ENCODE measurements at places on chromosomes 6 and 20.
A peak's percentile ranks its signal among the peaks of the same experiment; 100 is the strongest.

DNA sequence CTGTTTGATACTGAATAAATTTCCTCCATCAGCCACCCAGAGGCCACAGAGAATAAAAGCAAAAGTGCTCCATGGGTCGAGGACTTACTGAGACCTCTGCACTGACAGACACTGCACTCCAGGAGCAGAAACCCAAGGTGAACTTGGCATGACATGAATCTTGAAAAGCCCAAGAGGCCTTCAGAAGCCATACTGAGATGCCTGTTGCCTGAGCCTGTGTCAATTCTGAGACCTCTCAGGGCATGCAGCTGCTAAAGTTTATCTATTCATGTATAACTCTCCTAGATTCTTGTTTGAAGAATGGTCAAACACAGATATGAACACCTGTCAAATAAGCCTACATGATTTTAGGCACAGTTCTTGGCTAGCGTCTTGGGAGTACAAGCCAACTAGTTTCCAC lies 145.7 kb downstream of the KIF16B start:
- no peak for DNase-seq

DNA sequence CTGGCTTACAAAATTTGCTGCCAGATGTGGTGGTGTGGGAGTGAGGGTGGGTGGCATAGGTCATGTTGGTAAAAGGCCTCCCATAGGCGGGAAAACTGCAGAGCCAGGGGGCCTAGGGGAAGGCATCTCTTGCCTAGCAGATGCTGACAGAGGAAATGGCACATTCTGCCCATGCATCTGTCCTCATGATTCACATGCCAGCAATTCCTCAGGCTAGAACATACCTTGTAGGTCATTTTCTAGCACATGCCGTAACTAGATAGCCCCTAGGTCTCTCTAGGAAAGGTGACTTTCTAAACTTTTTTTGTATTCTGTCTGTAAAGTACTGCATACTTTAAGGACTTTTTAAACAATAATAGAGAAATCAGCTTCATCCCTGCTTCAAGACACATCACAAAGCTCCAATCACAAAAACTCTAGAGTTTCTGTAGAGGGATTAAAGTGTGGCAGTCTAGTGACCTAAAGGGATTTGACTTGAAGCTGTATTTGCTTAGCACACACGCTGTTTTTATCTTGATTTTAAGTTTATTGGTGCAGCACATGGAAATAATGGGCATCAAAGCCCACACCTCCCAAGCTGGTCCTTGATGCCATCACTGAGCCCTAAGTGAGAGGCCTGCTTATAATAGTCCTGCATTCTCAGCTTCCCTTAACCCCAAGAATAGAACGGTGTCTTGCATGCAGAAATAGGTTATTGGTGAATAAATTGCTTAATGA lies 55.2 kb downstream of the ANKEF1 start:
- DNase-seq, result no peak

- no peak for DNase-seq
Measured at GRCh38 chr6:96381246-96381645, 140.4 kb upstream of the UFL1 start.

GRCh38 chr6:125253881-125254280 lies 47.9 kb downstream of the HDDC2 start:
- no peak for DNase-seq

DNA sequence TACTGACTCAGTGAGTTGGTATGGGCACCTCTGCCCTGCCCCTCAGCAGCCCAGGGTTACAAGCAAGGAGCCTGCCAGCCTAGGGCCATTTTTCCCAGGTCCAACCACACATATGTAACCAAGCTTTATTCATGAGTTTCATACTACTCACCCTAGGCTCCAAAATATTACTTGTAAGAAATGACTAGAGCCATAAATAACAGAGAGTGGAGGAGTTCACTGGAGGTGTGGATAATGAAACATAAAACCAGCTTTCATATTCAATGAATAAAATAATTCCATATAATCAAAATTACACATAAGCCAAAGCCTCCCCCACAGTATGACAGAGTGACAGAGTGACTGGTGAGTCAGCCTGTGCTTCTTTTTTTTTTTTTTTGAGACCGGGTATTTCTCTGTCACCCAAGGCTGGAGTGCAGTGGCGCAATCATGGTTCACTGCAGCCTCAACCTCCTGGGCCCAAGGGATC lies 229.8 kb upstream of the SASH1 start:
- no peak for DNase-seq

DNA sequence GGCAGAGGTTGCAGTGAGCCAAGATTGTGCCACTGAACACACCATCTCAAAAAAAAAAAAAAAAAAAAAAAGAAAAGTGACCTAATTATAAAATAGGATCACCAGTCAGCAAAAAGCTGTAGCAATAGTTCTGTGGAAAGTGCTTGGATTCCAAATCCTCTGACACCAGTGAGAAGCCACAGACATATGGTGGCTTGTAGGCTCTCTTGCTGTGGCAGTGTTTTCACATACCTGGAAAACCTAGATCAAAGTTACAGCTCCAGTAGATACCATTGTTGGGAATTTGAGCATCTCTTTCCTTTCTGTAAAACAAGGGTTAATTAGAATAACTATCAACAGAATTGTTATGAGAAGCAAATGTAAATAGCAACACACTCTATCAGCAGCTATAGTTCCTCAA lies 4.1 kb downstream of the CCDC170 start:
- no peak for DNase-seq

GRCh38 chr20:23918101-23918862 lies 38.7 kb upstream of the CST5 start:
- no peak for DNase-seq

- no peak for DNase-seq
Measured at GRCh38 chr20:63941282-63942081, 14.7 kb downstream of the UCKL1 start.

DNA sequence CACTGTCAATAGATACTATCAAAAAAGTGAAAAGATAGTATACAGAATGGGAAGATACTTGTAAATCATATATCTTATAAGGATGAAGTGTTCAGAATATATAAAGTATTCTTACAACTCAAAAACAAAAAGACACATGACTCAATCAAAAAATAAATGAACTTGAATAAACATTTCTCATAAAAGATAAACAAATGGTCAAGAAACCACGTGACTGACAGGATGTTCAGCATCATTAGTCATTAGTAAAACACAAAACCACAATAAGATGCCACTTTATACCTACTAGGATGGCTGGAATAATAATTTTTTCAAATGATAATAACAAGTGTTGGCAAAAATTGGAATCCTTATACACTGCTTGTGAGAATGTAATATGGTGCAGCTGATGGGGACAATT lies 729.1 kb upstream of the HS3ST5 start:
- DNase-seq, result no peak

- DNase-seq, result no peak
Measured at GRCh38 chr20:23530937-23531567, 37.2 kb downstream of the CST9L start.

GRCh38 chr6:3371222-3371949 lies 85.5 kb downstream of the SLC22A23 start:
- DNase-seq, result no peak

GRCh38 chr6:137282254-137282653 lies 63.1 kb upstream of the IFNGR1 start:
- no peak for DNase-seq

- no peak for DNase-seq
Measured at GRCh38 chr6:97775012-97775411, 492.0 kb upstream of the MMS22L start.

GRCh38 chr20:41007481-41007880 lies 21.1 kb upstream of the TOP1 start:
- DNase-seq, result no peak

GRCh38 chr6:148431413-148431812 lies 88.8 kb downstream of the SASH1 start:
- DNase-seq, result peak; percentile 31

Measured in SHP77 treated with DMSO at 0.1 percent for 48 hours (cell line).